ENCODE measurements at places on chromosomes 1 and 21.

- DNase-seq = no peak
Observed at GRCh38 chr1:222546548-222547259, 1.2 kb downstream of the HHIPL2 start.

DNA sequence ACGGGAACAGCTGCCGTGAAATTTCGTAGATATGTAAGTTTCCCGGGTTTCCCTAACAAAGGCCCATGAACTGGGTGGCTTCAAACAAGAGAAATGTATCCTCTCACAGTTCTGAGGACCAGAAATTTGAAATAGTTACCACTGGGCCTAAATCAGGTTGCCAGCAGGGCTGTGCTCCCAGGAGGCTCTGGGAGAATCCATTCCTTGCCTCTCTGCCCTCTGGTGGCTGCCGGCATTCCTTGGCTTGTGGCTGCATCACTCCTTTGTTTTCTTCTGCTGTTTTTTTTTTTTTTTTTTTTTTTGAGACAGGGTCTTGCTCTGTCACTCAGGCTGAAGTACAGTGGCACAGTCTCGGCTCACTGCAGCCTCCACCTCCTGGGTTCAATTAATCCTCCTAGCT, 23.7 kb downstream of the UMODL1 start:
- DNase-seq = no peak

GRCh38 chr1:176926330-176927086, 238.0 kb downstream of the ASTN1 start:
- DNase-seq = no peak

DNA sequence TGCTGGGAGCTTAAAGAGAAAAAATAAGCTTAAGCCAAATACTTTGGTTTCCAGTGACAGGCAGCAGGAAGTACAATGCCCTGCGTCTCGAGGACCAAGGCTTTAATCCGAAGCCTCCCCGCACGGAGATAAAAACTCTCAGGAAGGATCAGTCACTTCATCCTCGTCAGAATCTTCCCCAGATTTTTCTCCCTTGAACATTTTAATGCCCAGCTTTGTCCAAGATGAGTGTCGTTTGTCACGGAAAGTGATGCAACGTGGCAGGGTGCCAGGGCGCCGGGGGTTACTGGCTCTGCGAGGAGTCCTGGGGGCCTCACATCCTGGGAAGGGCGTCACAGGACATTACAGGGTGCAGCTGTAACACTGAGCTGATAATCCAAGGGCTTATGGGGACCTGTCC, 25.2 kb upstream of the PCBP3 start:
- no peak for DNase-seq

DNA sequence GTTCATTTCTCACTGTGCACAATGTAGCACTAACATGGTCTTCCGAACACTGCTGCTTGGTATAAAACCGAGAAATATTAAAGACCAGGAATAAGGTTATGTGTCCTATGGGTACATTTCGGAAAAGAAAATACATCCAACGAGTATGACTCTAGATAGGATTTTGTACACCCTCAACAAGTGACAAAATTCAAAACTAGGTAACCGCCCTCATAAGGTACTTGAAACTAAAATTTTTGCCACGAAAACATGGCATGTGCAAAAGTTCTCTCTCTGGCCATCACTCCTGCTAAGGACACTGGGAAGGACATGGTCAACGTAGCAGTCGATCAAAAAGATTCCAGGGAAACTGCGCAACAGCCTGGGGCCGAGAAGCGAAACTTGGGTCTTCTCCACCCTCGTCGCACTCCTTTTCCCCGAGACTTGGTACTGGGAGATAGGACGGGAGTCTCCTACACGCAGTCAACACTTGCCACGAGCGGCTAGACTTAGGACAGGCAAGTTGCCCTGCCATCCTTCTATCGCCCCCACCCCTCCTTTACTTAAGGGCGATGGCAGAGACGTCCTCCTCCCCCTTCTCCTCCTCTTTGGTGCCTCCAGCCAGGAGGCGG, 338 bp upstream of the TOR1AIP1 start:
- DNase-seq = no peak

DNA sequence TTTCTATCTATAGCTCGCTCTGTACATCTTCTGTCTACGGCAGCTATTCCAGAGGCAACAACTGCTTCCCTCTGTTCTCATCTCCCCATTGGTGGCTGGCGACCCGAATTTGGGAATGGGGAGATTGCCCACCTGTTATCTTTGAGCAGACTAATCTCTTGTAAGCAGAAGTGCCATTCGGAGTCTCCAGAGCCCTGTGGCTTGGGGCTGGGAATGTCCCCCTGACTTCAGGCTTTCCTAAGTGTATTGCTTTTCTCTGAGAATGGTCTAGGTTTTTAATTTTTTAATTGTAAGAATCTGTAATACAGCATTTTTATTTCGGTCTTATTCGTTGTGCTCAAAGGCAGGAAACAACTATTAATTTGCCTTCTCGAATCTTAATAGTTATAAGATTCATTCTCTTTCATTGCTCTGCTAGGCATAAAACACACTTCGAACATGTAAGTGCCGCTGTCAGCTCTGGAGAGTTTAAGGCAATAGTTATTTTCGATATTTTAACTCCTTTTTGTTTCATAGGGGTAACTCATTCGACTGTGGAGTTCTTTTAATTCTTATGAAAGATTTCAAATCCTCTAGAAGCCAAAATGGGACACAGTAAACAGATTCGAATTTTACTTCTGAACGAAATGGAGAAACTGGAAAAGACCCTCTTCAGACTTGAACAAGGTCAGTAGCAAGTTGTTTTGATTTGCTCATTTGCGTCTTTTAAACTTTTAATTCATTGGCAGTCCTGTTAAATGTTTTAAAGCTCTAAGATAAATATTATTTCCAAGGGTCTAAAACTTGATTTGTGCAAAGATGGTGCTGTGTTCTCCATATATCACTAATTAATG, 514 bp downstream of the AGL start:
- no peak for DNase-seq

GRCh38 chr1:1907098-1907736, 7.8 kb upstream of the CALML6 start:
- DNase-seq = no peak

GRCh38 chr1:221923929-221924598, 182.2 kb upstream of the DUSP10 start:
- no peak for DNase-seq

DNA sequence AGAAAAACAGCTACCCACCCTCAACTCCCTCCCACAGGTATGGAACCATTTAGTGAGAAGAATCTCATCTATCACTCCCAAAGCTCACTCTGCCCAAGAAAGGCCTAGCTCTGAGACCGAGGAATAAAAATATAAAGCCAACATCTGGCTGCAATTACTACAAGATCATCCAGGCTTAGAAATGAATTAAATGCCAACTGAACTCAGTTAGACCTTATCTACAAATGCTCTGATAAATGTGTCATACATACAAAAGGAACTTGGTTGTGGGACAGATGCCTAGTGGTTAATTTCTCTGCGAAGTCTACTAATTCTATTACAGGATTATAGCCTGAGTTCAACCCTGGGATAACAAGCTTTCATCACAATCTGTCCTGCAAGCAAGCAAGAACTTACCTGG, 6.7 kb downstream of the ADIPOR1 start:
- DNase-seq = no peak

DNA sequence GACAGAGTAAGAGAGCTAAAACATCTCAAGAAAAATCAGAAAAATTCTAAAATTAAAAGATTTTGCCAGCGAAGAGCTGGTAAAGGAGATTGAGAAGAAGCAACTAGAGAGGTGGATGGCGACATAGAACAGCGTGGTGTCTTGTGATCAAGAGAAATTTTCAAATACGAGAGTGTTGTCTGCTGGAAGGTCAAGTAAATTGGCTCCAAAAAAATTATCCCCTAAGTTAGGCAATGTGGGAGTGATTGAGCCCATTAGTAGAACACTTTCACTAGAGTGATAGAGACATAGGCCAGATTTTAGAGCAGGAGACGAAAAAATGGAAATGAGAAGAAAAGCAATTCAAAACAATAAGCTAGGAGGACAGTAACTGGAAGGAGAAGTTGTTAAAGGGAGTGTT, 94.3 kb upstream of the MPC2 start:
- DNase-seq = no peak

GRCh38 chr1:164641353-164641730, 82.4 kb downstream of the PBX1 start:
- no peak for DNase-seq

- DNase-seq = no peak
Observed at GRCh38 chr1:46749921-46750404, 31.0 kb upstream of the EFCAB14 start.

DNA sequence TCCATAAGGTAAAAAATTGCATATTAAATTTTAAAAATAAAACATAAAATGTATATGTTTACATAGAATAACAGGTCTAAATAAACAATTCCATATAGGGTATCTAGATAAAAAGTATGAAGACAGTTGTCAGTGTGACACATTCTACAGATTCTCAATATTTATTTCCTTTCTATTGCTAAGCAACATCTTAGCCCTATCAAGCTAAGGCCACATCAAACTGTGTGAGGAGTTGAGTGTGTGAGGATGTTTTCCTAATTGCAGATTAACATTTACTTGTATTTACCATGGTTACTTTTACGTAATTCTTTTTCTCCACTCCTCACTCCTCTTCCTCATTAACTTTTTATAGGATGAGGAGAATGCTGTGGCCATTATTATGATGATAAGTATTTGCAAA, 41.9 kb upstream of the MCOLN3 start:
- peak; percentile 31 for DNase-seq

DNA sequence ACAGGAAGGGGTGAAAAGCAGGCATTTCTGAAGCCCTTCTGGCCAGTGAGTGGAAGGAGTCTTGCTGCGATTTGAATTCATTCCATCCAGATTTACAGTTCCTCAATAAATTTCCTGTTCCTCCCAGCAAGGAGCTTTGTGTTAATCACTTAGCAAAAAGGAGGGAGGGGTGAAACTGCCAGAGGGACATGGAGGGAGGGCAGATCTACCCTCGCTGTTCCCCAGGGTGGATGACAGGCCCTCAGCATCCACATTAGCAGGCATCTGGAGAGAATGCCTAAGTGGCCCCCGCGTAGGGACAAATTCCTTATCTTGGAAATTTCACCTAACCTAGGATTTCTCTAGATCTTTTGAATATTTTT, 1.2 kb downstream of the ETV3 start:
- DNase-seq = no peak

DNA sequence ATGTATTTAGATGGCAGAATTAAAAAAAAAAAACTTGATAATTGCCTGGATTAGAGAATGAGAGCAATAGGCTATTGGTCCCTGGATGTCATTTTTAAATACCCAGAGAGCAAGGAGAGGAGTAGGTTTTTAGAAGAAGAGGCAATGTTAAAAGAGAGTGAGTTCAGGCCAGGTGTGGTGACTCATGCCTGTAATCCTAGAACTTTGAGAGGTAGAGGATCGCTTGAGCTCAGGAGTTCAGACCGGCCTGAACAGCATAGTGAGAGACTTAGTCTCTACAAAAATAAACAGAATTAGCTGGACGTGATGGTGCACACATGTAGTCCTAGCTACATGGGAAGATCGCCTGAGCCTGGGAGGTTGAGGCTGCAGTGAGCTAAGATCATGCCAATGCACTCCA, 15.9 kb upstream of the MUTYH start:
- DNase-seq = no peak
